A549 treated with Hydrocortisone at 1 μM for 4 hours (cell line): ENCODE measurements at places on chromosomes 7 and 10. TPM values are rescaled to one million over a fixed set of nuclear protein-coding genes. Genes with fewer than 3 reads are reported as not detected.

PDE6C gene
- not detected in 5 replicates for total RNA-seq

CHAT gene
- total RNA-seq, result not detected in 5 replicates

COL17A1 gene
- 1.7 to 2.4 TPM (median 2.2 TPM) in 5 replicates for total RNA-seq

SRGN gene
- total RNA-seq, result 91.0 to 135 TPM (median 98.2 TPM) in 5 replicates

SPDYE8 gene
- total RNA-seq, result not detected in 5 replicates

ZNF438 gene
- total RNA-seq, result 1.6 to 1.9 TPM (median 1.7 TPM) in 5 replicates

KLHL7 gene
- total RNA-seq, result 21.1 to 27.0 TPM (median 25.0 TPM) in 5 replicates

KIN gene
- total RNA-seq, result 10.3 to 15.4 TPM (median 13.5 TPM) in 5 replicates

CAV2 gene
- 153 to 198 TPM (median 178 TPM) in 5 replicates for total RNA-seq

HDAC9 gene
- 0.09 to 0.25 TPM (median 0.14 TPM) in 5 replicates for total RNA-seq

STEAP1 gene
- 14.6 to 17.1 TPM (median 16.1 TPM) in 5 replicates for total RNA-seq

GPR146 gene
- 1.5 to 2.3 TPM (median 1.8 TPM) in 5 replicates for total RNA-seq

C10orf105 gene
- not detected in 5 replicates for total RNA-seq

TBX20 gene
- 1.4 to 2.9 TPM (median 2.2 TPM) in 5 replicates for total RNA-seq

OR2A14 gene
- not detected in 5 replicates for total RNA-seq

SLC26A3 gene
- total RNA-seq, result not detected in 5 replicates

SCIN gene
- total RNA-seq, result 0.28 to 0.44 TPM (median 0.36 TPM) in 5 replicates

ZNF488 gene
- 10.9 to 15.0 TPM (median 13.2 TPM) in 5 replicates for total RNA-seq

SPDYE2B gene
- total RNA-seq, result not detected in 5 replicates

RPEL1 gene
- total RNA-seq, result 0.06 TPM in 1 of 5 replicates, not detected in the others

EN2 gene
- total RNA-seq, result 0.68 to 0.97 TPM (median 0.83 TPM) in 5 replicates

SYT15 gene
- total RNA-seq, result 2.6 to 3.3 TPM (median 2.7 TPM) in 5 replicates

ACADSB gene
- 5.6 to 9.9 TPM (median 8.7 TPM) in 5 replicates for total RNA-seq

ANKMY2 gene
- total RNA-seq, result 13.1 to 16.2 TPM (median 13.8 TPM) in 5 replicates

MYL10 gene
- not detected in 5 replicates for total RNA-seq

SLC16A9 gene
- 0.08 to 0.13 TPM (median 0.12 TPM) in 5 replicates for total RNA-seq
